ENCODE measurements at places on chromosomes 3 and 15.

- DNase-seq: no peak
These were observed 5.3 kb downstream of the FAM174B start for GRCh38 chr15:92650256-92650655.

- DNase-seq: no peak
These were observed 72.0 kb upstream of the BLM start for GRCh38 chr15:90644952-90645725.

GRCh38 chr15:90227816-90228772 lies 5.6 kb downstream of the CIB1 start:
- DNase-seq: no peak

- DNase-seq: no peak
These were observed 35.8 kb downstream of the NIPA2 start for GRCh38 chr15:22874256-22874655.

- DNase-seq: no peak
These were observed 7.3 kb upstream of the TRPM1 start for GRCh38 chr15:31108836-31109235.
